ENCODE measurements at places on chromosomes 2 and 18.
A peak's percentile ranks its signal among the peaks of the same experiment; 100 is the strongest.

- DNase-seq = no peak
These were observed 132.4 kb downstream of the ZAP70 start for GRCh38 chr2:97845818-97846217.

DNA sequence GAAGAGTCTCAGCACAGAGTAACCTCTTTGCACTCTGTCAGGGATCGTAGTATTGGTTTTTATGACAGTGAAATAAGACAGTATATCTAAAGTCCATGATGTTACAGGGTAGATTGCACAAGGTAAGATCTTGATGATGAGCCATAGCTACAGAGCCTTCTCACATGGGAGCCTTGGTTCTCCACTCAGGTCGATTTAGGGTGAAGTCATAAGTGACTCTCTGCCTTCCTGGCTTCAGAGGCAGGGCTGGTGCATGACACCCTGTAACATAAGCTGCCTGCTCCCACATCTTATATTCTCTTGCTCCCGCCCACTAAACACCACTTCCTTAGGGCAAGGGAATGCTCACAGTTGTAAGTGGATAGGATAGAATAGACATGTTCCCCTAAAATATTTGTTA is 13.3 kb downstream of the DAPL1 start:
- no peak for DNase-seq

- no peak for DNase-seq
These were observed 2.8 kb upstream of the GPR55 start for GRCh38 chr2:230927711-230928341.

DNA sequence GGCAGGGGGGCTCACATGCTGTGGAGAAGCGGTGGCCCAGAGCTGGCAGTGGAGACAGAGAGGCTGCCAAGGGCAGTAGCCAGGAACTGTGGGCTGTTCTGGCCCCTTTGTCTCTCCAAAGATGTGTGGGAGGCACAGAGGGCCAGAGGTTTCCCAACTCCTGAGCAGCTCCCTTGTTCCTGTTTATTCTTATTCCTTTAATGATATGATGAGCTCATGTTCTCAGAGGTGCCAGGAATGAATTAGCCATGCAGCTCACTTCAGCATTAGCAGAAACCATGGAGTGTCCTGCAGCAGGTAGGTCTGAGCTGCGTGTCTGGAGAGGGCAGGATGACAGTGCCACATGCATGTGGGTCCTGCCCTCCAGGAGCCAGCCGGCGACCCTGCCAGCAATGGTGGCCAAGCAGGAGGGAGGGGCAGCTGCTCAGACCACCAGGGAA is 77.9 kb upstream of the FZD7 start:
- peak; percentile 89 for DNase-seq

Measured in posterior cingulate gyrus (tissue), 11 donors.